Stromal cell of bone marrow (primary cell): ENCODE measurements at places on chromosomes 7 and 10.

DNA sequence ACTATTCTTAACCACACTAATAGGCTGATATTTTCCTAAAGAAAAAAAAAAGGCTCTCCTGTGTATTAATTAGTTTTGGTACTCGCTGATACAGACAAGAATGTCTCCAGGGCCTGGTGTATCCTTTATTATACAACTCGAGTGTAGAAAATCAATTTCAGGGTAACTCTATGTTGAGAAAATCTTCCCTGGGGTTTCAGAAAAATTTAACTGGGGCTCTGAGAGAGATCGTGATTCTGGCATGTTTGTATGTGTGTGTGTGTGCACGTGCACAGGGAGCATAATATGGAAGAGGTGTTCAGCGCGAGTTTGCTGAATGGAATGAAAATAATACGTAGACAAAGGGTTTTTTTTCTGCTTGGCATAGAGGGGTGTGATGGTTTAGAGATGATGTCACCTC lies 496.8 kb downstream of the GPAM start:
- no peak for DNase-seq

- no peak for DNase-seq
Measured at GRCh38 chr7:74138945-74139843, 35.0 kb upstream of the EIF4H start.

DNA sequence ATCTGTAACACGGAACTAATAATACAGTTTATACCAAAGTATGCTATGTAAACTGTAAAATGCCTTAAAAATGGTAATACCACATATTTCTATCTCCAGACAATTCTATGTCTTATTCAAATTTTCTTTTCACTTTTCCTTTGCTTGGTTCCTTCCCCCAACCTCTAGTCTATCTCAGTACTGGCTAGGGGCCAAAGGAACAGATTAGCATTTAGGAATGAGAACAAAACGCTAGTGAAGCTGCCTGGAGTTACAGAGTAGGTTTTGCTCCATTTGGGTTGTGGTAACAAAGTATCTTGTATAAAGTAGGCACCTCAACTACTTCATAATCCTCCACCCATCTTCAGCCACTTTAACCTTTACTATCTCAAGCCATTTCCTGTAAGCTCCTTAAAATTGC lies 94.1 kb downstream of the HBP1 start:
- DNase-seq: no peak

DNA sequence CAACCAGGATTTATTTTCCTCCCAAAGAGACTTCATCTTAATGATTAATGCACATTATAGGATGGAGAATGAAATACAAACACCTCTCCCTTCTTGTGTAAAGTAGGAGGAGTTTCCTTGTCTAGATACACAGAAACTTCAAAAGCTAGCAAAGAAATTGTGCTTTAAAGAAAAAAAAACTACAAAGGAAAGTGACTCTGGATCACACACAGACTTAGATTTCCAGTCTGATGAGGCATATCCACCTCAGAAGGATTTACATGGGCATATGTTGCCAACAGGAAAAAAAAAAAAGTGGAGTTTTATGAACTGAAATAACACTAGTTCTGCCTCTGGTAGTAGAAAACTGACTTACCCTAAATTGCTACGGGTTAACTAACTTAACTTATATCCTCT lies 449.6 kb downstream of the KCNMA1 start:
- DNase-seq: no peak
